Renal cortical epithelial cell (primary cell): ENCODE measurements at places on chromosomes 4 and X. TPM values are rescaled to one million over a fixed set of nuclear protein-coding genes. Genes with fewer than 3 reads are reported as not detected.

HERC5 gene
- 4.9 and 5.7 TPM in 2 replicates for total RNA-seq

ADGRG2 gene
- 0.15 TPM in 1 of 2 replicates, not detected in the other for total RNA-seq

PTTG2 gene
- not detected in 2 replicates for total RNA-seq

GRCh38 chr4:6607368-6608055, 32.5 kb downstream of the MAN2B2 start:
- no peak for DNase-seq

GRCh38 chrX:103737696-103738095, 27.0 kb downstream of the TMEM31 start:
- DNase-seq = no peak

DNA sequence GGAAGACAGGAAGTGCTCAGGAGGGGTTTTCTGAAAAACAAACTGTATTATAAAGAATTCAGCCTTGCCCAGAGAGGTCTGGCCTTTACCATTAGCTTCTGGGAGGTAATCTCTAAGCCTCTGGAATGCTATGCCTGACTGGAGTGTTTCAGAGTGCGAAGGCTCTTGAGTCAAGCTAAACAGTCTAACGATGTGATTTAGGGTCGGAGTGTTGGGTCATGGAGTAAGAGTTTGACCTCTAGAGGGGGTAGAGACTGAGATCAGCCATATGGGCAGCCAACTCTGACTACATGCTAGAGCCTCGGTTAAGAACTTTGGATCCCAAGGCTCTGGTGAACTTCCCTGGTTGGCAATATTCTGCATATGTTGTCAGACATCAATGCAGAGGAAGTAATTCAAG, 15.0 kb downstream of the BOD1L1 start:
- peak; percentile 22 for DNase-seq

GRCh38 chr4:114512595-114513295, 85.9 kb upstream of the UGT8 start:
- peak; percentile 66 for DNase-seq

DNA sequence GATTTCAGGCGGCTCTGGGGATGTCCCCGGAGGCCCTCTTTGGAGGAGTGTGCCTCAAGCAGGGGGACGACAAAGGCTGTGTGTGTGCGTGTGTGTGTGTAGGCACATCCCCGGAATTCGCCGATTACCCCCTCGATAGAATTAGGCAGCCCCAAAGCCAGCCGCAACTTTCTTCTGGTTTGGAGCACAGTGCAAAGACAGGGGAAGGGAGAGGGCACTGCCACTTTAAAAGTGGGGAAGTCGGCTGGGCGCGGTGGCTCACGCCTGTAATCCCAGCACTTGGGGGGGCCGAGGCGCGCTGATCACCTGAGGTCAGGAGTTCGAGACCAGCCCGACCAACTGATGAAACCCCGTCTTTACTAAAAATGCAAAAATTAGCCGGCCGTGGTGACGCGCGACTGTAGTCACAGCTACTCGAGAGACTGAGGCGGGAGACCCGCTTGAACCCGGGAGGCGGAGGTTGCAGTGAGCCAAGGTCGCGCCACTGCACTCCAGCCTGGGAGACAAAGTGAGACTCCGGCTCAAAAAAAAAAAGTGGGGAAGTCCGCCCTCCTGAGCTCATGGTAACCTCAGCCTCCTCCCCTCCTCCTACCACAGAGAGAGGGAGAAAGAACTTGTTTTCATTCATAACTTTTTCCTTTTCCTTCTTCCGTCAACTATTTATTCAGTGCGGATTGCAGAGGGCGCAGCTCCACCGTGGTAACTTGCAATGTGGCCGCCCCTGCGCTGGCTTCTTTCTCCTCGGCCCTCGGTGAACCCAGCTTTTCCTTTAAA, 2.4 kb downstream of the SPRY1 start:
- DNase-seq = peak; percentile 75

- no peak for DNase-seq
Measured at GRCh38 chrX:67585401-67585800, 41.6 kb downstream of the AR start.
